Fibroblast of skin of back (primary cell): ENCODE measurements at places on chromosomes 4 and X.

- DNase-seq, result no peak
Observed at GRCh38 chr4:122679946-122680345, 52.6 kb upstream of the BBS12 start.

DNA sequence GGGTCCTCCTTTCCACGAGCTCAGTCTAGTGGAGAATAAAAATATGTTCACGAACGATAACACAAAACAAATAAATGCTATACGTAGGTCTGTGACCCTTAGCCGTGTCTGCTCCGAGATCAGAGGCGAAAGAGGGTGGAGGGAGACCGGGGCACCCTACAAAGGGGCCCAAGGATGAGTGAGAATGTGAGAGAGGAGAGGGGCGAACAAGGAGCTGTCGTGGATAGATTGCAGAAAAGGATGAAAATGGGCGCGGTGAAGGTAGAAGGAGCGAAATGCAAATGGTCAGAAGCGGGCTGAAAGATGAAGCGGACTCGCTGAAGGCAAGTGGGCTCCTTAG lies 6.2 kb upstream of the ZBTB33 start:
- no peak for DNase-seq

- DNase-seq, result no peak
Observed at GRCh38 chr4:3199653-3200422, 49.1 kb upstream of the MSANTD1 start.

- no peak for DNase-seq
Observed at GRCh38 chr4:111231281-111231680, 608.4 kb upstream of the PITX2 start.

DNA sequence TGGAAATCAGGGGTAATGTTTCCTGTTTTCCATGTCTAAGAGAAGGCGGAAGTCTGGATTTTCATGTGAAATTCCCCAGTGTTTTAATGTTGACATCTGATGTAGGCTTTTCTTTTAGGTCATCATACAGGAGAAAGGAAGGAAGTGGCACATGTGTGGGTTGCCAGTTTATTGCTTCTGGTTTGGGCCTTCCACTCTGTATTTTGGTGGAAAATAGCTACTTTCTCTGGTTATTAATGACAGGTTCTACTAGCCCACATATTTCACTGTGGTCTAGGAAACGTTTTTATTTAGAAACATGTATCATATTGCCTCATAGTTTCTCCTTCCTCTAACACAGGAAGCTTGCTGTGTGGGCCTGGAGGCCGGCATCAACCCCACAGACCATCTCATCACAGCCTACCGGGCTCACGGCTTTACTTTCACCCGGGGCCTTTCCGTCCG lies 7.2 kb downstream of the PDHA1 start:
- DNase-seq, result no peak

- DNase-seq, result peak; percentile 10
Observed at GRCh38 chr4:102390438-102390837, 45.2 kb upstream of the SLC39A8 start.

- no peak for DNase-seq
Observed at GRCh38 chr4:150067859-150068258, 10.4 kb upstream of the DCLK2 start.

- DNase-seq, result no peak
Observed at GRCh38 chr4:65242156-65242846, 428.0 kb downstream of the EPHA5 start.

- DNase-seq, result peak; percentile 1
Observed at GRCh38 chr4:33493231-33493630, 2751.1 kb downstream of the ARAP2 start.

DNA sequence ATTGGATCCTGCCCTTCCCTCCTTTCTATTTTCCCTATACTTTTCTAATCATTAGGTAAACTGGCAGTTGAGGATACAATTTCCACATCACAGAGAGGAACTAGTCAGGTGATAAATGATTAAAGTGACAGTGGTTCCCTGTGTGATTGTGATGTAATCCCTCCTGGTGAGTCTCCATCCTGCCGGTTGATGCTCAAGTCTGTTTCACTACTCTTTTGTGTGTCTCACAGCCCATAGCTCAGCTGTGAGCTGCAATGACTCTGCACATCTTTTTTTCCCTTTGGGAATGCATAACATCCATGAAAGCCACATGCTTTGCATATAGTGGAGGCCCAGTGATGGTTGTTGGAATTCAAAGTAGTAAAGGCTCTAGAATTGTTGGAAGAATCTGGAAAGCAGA lies 60.4 kb downstream of the CCNI start:
- DNase-seq, result peak; percentile 89

GRCh38 chrX:130095249-130096030 lies 14.9 kb downstream of the ELF4 start:
- DNase-seq, result no peak

DNA sequence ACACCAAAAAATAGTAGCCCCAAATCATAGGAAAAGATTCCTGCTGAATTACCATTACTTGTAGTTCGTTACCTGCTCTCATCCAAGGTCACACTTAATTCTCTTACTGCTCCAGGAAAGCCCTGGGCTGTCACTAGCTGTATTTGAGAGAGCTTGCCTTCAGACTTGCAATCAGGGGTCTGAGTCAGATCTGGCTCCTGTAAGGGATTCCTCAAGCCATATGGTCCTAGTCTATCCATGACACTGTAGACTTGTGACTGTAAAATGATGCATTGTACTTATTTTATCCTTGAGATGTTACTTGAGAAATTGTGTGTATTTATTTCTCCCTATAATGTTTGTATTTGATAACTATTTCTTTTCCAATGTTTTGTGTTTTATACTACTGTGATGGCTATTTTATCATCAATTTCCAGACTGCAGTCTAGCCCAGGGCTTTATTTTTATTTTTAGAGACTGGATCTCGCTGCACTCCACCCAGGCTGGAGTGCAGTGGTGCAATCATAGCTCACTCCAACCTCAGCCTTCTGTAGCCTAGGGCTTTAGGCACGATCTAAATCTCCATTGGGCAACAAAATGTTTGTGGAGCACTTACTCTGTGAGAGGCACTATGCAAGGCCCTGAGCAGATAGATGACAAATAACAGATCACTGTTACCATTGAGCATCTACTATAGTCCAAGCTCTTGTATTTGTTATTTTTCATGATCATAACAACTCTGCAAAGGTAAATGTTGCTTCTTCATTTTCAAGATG lies 24.2 kb downstream of the ERVMER34-1 start:
- no peak for DNase-seq

DNA sequence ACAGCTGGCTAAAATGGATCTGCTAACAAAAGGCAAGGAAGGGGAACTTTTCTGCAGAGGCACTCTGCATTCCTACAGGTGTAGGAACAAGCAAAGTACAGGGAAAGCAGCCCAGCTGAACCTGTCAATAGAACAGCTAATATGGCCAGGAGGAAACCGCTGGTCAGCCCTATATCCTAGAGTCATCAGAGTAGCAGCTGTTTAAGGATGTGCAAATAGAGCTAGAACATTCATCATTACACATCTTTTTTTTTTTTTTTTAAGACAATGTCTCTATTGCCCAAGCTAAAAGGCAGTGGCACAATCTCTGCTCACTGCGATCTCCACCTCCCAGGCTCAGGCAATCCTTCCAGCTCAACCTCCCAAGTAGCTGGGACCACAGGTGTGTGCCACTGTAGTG lies 163.0 kb downstream of the BTC start:
- no peak for DNase-seq

GRCh38 chrX:151641564-151641963 lies 53.7 kb upstream of the PRRG3 start:
- DNase-seq, result no peak

DNA sequence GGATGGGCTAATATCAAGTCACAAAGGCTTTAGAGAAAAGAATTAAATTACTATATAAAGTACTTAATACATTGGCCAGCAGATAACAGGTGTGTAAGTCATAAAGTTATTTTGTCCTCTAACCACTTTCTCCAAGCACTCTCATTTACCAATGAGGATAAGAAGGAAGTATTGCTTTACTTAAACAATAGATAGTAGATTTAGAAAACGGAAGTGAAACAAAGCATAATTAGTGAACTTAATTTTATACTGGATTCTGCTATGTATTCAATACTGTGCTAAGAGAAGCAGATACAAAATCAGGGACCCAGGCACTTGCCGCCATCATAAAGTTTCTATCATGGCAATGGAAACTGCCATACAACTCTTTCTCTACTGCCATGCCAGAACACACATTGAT lies 24.0 kb downstream of the AFM start:
- no peak for DNase-seq

- DNase-seq, result no peak
Observed at GRCh38 chr4:61950625-61951024, 750.5 kb downstream of the ADGRL3 start.

DNA sequence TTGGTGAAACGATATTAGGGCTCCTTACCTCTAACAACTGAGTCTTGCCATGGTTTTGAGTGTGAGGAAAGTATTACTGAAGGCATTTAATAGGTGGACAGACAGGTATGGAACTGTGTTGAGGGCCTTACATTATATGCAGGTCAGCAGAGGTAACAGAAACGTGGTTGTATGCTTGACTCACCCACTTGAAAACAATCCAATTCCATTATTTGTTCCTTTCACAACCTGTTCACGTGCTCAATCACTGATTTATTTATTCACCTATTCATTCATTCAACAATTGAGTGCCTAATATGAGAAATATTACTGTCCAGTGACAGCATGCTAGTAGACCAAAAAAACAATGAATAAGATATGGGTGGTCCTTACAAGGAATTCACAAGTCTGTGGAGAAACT lies 33.3 kb upstream of the PPARGC1A start:
- DNase-seq, result no peak
